ENCODE measurements at places on chromosomes 6 and 20.

- DNase-seq: no peak
Measured at GRCh38 chr6:169046021-169046420, 207.6 kb downstream of the THBS2 start.

DNA sequence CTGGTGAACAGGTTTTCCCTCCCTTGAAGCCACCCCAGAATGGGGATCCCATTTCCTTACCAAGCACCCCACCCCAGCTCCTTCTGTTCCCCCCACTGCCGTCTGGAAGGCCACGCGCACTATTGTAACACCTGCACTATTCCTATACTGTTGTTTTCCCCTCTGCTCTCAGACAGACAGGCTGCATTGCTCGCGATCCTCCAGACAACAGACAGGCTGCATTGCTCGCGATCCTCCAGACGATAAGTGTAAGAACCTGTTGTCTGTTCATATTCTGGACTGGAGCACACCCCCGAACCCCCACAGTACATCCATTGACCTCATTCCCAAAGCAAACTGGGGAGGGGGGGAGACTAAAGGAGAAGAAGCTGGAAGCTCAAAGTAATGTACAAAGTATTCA is 72.7 kb downstream of the LY86 start:
- no peak for DNase-seq

DNA sequence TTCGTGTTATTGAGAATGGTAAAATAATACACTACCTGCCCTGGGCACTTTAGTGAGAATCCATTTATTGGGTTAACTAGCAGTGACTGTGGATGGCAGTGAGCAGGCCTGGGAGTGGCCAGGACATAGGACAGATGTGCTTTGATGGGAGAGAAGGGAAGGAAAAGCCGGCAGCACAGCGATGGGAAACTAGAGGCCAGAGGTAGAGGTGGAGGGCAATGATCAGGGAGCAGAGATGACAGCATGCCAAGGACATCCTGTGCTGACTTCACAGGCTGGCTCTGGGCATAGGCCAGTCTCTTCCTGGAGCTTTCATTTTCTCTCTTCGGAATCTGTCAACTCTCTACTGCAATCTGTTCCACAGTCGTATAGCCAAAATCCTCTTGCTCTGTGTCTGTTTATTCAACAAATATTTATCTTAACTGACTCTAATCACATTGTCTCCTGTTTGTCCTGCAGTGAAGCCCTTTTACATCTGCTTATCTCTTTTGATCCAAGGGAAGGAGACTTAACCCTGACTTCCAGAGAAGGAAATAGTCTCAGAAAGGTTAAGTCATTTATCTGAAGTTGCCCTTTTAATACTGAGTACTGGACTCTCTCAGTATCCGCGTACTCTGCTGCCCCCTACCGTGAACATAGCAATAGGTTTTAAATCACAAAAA is 18.4 kb upstream of the MMP24 start:
- peak; percentile 66 for DNase-seq

DNA sequence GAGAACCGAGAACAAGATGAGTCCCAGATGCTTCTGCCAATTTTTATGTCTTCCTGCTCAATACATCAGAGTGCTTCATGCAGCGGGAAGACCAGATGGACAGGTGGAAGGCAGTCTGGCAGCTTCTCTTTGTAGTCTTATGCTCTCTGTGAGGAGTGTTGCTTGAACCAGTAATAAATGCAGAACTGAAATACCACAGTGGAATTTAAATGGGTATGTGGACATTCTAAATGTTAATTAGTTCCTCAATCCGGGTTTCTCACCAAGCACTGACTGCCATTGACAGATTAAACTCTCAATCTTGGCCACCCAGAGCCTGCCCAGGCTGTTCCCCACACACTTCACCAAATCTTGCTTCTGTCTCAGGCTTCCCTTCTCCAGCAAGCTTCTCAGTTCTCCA is 695.5 kb upstream of the CHD6 start:
- no peak for DNase-seq

Data from spinal cord (tissue), 10 donors.